ENCODE measurements at places on chromosomes 12 and 14.

- DNase-seq, result no peak
Observed at GRCh38 chr14:79949906-79950305, 261.4 kb downstream of the DIO2 start.

DNA sequence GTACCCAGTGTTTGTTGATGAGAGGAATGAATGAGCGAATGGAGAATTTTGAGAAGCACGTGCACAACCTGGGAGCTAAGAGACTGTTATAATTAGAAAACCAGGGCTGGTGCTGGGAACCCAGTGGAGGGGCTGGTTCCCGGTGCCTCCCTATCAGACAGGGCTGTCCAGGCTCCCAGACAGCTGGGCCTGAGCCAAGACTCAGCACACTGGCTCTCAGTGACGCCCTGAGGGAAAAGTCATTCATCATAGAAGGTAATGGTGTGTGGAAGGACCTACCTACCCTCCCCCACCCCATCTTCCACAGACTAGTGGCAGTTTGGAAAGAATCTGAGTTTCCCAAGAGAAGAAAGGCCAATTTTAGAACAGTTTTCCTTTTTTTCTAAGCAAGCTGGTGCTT is 34.7 kb downstream of the KCNA5 start:
- no peak for DNase-seq

DNA sequence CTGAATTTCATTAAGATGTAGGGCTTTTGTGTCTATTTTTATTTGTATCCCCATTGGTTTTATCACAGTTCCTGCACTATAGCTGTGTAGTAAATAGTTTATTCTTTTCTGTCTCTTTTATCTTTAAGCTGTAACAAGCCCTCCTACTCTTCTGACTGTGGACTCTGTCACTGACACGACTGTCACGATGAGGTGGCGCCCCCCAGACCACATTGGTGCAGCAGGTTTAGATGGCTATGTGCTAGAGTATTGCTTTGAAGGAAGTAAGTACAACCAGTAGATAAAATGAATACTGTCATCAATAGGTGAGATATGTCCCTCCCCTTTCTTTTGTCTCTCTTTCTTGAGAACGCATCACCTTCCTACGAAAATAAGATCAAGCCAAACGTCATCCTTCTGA is 34.1 kb upstream of the CHPT1 start:
- no peak for DNase-seq

DNA sequence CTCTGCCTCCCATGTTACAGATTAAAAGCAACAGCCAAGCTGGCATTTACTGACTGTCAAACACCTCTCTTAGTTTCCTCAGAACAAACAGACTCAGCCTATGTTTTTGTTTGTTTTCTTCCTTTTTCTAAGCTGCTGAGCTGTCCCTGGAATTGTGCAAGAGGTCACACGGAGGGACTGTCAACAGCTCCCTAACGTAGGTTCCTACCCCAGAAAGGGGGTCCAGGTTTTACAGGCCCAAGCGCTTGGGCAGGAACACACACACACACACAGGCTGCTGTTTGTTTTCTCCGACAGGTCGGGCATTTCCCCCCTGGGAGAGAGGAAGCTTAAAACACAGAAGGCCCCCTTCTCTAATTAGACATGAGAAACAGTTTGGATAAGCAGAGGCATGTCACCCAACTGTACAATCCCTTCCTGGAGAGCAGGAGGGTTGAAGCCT is 739.6 kb upstream of the TBX3 start:
- DNase-seq, result no peak

DNA sequence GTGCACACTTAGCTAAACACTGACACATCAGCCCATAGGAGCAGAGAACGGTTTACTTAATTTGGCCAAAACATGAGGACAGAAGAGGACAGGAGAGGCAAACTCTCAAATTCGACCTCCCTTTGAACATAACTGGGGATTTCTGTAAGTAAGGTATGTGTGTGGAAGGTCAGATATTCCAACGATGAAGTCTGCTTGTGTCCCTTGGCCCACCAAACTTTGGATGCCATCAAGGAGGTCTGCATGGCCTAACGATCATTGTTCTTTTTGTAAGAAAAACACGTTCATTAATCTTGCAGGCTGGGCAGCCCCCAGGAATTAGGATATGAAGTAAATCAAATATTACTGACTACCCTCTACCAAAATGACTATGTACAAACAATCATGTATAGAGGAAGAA is 908.5 kb upstream of the ATXN7L3B start:
- DNase-seq, result no peak

DNA sequence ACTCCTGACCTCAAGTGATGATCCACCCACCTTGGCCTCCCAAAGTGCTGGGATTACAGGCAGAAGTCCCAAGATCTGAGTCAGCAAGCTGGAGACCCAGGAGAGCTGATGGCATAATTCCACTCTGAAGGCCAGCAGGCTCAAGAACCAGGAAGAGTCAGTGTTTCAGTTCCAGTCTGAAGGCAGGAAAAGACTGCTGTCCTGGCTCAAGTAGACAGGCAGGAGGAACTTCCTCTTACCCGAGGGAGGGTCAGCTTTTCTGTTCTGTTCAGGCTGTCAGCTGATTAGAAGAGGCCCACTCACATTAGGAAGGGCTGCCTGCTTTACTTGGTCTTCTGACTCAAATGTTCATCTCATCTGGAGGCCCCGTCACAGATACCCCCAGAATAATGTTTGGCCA is 206.0 kb upstream of the MYL2 start:
- DNase-seq, result no peak

DNA sequence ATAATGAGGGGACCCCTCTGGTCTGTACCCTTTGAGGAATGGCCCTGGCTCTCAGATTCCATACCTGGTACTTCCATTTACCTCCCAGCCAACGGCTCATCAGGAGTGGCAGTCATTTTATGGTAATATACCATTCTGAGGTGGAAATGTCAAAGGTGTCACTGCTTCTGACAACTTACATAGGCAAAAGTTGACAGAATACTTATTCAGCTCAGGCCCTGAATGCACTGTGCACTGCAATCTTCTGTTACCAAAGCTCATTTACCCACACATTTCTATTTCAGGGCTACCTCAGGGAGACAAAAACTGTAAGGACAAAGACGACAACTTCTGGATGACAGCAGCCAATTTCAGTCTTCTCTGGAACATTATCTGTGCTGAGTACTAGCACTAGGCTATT is 212.2 kb upstream of the TMEM260 start:
- DNase-seq, result no peak

DNA sequence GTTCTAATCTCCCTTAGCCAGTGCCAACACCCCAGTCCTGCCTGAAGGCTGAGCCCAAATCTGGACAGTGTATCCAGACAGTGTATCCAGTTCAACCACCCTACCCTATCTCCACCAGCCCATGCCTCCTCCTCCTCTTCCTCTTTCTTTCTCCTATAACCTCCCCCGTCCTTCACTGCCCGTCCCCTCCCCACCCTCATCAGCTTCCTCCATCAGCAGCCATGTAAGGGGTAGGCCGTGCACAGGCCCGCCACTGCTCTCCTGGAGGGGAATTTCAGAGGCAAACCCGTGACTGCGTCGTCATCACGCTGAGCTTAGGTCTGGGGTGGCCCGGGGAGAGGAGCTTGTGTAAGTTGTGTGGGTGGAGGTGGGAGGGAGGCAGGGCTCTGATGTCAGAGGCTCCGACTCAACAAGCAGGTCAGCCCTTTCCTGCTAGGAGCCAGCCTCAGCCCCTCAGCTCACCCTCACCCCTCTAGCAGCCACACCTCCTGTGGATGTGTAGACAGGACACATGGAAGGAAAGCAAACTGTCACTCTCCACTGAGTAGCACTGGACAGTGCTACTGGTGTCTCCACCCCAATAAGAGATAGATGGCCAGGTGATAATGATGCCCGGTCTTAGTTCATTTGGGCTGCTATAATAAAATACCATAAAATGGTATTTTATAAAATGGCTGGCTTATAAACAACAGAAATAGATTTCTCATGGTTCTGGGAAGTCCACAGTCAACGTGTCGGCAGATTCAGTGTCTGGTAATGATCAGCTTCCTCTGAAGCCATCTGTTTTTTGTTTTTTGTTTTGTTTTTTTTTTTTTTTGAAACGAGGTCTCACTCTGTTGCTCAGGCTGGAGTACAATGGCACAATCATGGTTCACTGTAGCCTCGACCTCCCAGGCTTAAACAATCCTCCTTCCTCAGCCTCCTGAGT is 50.5 kb downstream of the IRF2BPL start:
- peak; percentile 75 for DNase-seq

- DNase-seq, result no peak
Observed at GRCh38 chr14:30240018-30240417, 312.4 kb upstream of the PRKD1 start.

GRCh38 chr12:20950248-20950647 is 139.7 kb downstream of the SLCO1B3 start:
- no peak for DNase-seq

DNA sequence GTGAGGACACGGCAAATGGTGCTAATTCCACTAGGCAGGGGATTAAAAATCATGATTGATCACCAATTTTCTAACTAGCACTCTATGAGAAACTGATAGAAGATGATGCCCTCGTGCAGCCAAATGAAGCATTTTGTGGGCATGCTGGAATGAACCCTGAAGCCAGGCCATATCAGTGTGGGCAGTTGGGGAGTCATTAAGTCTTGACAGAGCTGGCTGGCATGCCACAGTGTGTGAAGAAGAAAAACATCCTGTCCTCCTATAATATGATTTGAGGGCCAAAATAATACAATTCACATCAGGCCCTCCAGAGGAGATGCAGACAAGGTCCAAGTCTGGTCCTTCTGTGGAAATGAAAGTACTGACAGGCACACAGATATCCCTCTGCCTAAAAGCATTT is 107.1 kb downstream of the TMTC1 start:
- no peak for DNase-seq

Measured in stimulated activated CD8-positive, alpha-beta memory T cell treated with anti-CD3 and anti-CD28 coated beads, Interleukin-4, amount 100 ng/mL, for 24 hours (primary cell).